ENCODE measurements at places on chromosomes 7 and 10.

DNA sequence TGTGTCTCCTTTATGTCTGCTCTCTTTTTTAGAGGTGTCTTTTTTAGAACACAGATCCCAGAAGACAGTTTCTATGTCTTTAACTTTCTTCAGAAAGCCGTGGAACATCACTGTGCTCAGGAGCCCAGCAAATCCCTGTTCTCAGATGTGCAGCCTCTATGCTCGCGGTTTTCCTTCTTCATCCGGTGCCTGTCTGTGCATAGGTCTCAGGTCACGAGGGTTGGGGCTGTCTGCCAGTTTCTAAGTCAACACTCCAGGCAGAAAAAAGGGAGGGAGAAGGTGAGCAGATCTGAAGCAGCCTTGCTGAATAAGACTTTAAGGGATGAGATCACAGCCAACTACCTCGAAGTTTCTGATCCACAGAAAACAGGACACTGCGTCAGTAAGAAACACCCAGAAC, 68.5 kb downstream of the CRTAC1 start:
- no peak for DNase-seq

- DNase-seq: no peak
Observed at GRCh38 chr7:50504646-50505546, 54.7 kb upstream of the FIGNL1 start.

GRCh38 chr7:149103424-149103823, 12.9 kb upstream of the ZNF786 start:
- DNase-seq: no peak

DNA sequence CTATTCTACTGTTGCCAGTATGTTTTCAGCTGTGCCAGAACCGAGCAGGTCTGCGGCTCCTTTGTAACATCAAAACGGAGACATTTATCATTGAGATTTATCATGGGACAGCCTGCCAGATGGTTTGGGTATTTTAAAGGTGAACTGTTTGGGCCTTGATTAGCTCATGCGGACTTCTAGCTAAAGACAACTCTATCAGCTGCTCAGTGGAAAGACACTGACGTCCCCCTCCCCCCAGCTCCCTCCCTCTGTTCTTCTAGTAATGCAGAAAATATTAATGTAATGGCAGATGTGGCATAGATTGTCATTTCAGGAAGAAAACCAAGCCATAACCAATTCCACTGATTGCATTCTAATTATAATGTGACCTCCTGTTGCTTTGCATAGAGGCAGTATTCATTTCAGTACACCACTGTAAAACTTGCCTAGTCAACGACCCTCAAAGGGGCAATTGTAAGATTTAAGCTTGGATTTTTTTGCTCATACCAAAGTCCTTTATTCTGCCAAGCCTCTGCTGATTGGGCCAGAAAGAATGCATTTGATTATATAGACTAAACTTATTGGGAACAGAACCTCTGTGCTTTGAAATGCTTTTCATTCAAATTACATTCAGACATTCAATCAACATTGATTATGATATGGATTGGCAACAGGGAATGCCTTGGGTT, 966.8 kb downstream of the LRMDA start:
- no peak for DNase-seq

GRCh38 chr7:132533916-132534315, 42.4 kb downstream of the PLXNA4 start:
- no peak for DNase-seq

DNA sequence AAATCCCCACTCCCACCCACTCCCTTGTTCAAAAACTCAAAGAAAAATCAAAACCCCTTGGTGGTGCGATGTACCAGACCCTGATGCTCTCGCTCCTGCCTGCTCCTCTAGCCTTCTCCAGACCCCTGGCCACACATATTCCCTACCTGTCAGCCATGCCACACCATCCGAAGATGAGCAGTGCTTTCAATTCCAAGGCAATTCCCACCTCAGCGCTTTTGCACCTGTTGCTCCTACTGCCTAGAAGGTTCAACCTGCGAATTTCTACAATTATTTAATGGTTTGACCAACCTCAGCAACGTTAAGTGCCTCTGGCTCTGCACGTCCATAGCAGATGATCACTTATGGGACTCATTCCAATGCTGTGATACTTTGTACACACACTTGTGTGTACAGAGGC, 11.1 kb downstream of the SLC16A12 start:
- DNase-seq: no peak

DNA sequence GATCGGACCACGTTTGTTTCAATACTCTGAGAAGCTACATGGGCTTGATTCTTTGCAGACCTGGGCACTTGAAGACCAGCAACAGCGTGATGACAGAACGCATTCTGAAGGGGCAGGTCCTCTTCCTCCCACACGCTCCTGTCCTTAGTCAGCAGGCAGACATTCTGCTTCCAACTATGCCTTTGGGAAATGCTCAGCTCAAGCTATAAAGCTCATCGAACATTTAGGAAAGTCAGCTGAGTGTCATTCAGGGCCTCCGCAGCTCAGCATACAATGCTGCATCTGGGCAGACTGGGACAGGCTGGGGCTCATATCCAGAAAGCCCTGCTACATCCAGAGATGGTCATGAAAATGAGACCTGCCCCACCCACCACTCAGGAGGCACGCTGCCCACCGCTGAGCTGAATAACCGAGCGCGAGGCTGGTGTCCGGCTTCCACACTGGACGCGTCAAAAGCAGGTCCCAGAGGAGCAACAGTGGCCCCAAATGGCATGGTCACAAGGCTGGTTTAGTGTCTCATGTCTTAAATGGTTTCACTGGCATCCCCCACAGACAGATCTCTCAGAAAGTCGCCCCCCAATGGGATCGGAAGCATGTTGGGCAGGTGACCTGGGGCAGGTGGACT, 274.0 kb downstream of the DNAJB6 start:
- DNase-seq: no peak

- no peak for DNase-seq
Observed at GRCh38 chr10:92800134-92800733, 48.1 kb upstream of the EXOC6 start.

All from GM12892 (cell line).